ENCODE measurements at places on chromosomes 3 and 15. TPM values are rescaled to one million over a fixed set of nuclear protein-coding genes. Genes with fewer than 3 reads are reported as not detected.

- no peak overlapping the region for H3K4me3 ChIP-seq
- H3K4me1 ChIP-seq = peaks cover 3% of the 10 kb centered on the region
- H3K36me3 ChIP-seq = no peaks in the 10 kb centered on the region
- DNase-seq = no peak
- no peak overlapping the region for H3K27ac ChIP-seq
These were observed 234.3 kb upstream of the IGF1R start for GRCh38 chr15:98413933-98414546.

DNA sequence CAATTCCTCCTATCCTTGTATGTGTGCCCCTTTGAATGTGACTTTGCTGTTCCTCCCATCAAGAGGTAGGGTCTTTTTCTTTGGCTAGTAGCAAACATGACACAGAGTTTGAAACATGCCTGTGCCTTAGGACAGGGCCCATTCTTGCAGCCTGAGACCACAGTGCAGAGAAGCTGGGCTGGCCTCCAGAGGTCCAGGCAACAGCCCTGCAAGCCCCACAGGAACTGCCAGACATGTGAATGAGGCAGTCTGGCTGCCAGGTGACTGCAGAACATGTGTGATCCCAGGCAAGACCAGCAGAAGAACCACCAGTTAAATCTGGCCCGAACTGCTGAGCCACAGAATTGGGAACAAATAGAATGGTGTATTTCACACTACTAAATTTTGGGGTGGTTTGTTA, 1.2 kb upstream of the HGD start:
- H3K27ac ChIP-seq = no peak overlapping the region
- H3K4me3 ChIP-seq = no peak overlapping the region
- no peaks in the 10 kb centered on the region for H3K27me3 ChIP-seq
- H3K36me3 ChIP-seq = no peaks in the 10 kb centered on the region
- H3K4me1 ChIP-seq = peaks cover 8% of the 10 kb centered on the region

- no peaks in the 10 kb centered on the region for H3K4me1 ChIP-seq
- H3K27me3 ChIP-seq = no peaks in the 10 kb centered on the region
- no peak overlapping the region for H3K27ac ChIP-seq
- no peak overlapping the region for H3K4me3 ChIP-seq
- no peaks in the 10 kb centered on the region for H3K36me3 ChIP-seq
These were observed 122.5 kb downstream of the LEKR1 start for GRCh38 chr3:156948402-156949210.

The SCG5 gene
- 3.3 TPM for total RNA-seq

The PRR20G gene
- total RNA-seq = not detected

The CCR3 gene
- total RNA-seq = not detected

All from thoracic aorta (tissue), 2 donors.